ENCODE measurements at places on chromosomes 6 and 20.

DNA sequence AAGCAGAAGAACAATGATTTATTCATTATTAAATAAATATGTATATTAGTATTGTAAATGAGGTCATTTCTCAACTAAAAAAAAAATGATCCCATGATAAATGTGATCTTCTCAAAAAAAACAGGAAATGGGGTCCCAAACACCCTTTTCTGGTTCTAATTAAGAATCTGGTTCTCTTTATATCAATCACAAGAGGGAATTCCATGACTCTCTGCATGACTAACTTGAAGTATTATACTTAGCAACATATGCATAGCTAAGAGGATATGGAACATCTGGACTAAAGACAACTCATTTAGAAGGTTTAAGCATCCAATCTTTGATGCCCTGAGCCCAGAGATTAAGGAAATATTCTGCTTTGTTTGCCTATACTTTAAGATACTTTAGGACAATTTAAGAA is 89.7 kb upstream of the EMILIN3 start:
- no peak for DNase-seq

- DNase-seq: no peak
Observed at GRCh38 chr6:163566056-163566455, 151.5 kb downstream of the QKI start.

DNA sequence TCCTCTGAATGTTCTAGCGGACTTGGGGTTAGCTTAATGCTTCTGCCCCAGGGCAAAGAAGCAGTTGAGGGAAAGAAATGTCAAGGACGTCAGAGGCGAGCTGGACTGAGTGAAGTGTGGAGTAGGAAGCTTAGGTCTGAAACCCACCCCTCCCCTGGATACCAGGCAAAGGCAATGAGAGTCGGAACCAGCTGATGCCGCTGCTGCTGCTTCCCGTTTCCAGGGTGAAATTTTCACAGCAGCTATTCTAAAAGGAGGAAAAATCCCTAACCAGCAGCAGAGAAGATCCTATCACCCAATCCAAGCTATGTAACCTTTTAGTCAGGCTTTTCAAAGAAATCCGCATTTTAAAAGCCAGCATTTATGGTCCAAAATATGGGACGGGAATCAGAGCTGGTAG is 564.3 kb downstream of the LMBRD1 start:
- no peak for DNase-seq

- no peak for DNase-seq
Observed at GRCh38 chr6:48476257-48476656, 365.3 kb upstream of the PTCHD4 start.

DNA sequence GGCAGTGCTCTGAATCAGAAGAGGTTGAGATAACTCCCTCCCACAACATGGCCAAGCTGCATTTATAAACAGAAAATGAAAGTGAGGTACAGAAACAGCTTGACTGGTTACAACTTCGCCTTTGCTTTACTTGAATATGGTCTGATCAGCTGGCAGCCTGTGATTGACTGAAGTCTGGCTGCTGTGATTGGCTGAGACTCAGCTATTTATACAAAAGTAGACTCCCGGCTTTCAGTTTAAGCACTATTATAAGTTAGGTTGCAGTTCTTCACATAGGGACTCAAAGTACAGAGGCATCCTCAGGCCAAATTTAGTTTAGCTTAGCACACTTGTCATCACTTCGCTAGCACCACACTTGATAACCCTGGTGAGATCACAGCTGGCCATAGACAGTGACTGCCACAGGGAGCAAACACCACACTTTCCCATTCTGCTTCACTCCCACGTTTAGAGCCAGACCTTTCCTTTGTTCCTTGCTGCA is 362.6 kb downstream of the EPM2A start:
- no peak for DNase-seq

DNA sequence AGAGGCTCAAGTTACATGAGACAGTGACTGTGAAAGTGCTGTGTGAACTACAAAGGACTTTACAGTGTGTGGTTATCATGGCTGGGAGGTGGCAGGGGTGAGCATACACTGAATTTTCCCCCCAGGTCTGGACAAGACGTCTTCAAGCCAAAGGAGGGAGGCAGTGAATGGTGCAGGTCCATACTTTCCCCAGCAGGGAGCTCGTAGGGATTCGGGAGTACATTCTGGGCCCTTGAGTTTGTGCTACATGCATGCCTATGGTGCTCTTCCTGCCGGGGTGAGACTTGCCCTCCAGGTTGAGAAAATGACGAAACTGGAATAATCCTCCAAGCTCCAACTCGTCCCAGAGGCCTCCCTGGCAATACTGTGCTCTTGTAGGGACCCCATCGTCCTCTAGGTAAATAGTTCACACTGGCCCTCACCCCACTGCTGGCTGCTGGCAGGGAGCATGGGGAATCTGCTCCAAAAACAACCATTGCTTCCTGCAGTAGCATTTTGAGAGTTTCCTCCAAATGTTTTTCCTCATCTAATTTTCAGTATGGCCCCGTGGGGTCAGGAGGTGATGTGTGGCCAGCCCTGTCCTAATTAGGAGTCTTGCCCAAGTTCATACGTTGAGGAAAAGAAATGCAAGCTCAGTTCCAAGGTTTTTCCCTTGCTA is 57.6 kb downstream of the ZNF831 start:
- no peak for DNase-seq

- no peak for DNase-seq
Observed at GRCh38 chr6:89963391-89963790, 69.1 kb downstream of the GJA10 start.

DNA sequence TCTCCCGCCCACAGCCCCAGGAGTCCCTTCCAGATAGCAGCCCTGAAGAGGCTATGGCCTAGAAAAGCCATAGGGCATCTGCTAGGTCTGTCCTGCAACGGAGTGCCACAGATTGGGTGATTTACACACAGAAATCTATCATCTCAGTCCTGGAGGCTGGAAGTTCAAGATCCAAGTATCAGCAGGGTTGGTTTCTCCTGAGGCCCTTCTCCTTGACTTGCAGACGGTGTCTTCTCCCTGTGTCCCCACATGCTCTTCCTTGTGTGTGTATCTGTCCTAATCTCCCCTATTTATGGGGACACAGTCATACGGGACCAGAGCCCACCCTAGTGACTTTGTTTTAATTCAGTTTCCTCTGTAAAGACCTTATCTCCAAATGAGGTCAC is 15.3 kb downstream of the FOXF2 start:
- no peak for DNase-seq

DNA sequence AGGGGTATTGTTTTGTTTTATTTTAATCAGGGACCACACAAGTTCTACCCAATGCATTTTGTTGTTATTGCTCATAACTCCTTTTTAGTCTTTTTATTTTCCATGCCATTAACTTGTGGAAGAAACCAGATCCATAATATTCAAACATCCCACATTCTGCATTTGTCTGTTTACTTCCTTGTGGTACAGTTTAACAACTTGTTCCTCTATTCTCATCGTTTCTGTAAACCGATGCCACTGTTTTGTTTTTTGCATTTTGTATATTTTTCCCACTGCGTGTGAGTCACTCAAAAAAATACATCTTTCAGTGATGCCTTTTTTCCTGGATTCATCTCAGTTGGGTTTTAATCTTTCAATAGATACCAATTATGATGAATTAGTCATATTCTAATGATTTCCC is 22.3 kb downstream of the SF3B5 start:
- DNase-seq: no peak

- DNase-seq: no peak
Observed at GRCh38 chr6:44921798-44922197, 406.3 kb upstream of the RUNX2 start.

GRCh38 chr20:51416532-51417249 is 125.8 kb downstream of the NFATC2 start:
- DNase-seq: no peak

- no peak for DNase-seq
Observed at GRCh38 chr20:8583566-8584043, 451.5 kb downstream of the PLCB1 start.

- DNase-seq: no peak
Observed at GRCh38 chr20:45751721-45752120, 29.6 kb downstream of the SPINT4 start.

- DNase-seq: no peak
Observed at GRCh38 chr6:20334334-20334733, 67.3 kb upstream of the E2F3 start.

DNA sequence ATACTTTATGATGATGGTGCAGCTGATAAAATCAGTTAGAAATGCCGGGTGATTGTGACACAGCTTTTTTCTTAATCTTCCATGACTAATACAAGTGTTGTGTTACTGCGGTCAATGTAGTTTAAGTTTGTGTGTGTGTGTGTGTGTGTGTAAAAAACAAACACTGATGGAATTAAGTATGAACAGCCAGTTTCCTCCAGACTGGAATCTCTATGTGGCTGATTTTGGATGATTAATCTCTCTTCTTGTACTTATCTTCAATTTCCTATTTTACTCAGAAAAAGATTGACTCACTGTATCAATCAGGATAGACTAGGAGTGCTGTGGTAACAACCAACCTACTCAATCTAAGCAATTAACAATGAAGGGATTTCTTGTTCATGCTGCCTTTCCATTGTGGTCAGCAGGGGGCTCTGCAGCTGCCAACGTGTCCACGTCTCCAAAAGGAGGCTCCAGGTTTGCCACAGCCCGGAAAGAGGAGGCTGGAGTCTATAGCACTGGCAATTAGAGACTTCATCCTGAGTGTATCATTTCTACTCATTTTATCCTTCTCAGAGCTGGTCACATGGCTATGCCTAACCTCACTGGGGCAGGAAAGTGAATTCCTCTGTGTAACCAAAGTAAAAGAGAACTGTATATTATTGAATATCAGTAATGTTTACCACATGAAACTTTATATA is 107.7 kb downstream of the CD109 start:
- DNase-seq: no peak

DNA sequence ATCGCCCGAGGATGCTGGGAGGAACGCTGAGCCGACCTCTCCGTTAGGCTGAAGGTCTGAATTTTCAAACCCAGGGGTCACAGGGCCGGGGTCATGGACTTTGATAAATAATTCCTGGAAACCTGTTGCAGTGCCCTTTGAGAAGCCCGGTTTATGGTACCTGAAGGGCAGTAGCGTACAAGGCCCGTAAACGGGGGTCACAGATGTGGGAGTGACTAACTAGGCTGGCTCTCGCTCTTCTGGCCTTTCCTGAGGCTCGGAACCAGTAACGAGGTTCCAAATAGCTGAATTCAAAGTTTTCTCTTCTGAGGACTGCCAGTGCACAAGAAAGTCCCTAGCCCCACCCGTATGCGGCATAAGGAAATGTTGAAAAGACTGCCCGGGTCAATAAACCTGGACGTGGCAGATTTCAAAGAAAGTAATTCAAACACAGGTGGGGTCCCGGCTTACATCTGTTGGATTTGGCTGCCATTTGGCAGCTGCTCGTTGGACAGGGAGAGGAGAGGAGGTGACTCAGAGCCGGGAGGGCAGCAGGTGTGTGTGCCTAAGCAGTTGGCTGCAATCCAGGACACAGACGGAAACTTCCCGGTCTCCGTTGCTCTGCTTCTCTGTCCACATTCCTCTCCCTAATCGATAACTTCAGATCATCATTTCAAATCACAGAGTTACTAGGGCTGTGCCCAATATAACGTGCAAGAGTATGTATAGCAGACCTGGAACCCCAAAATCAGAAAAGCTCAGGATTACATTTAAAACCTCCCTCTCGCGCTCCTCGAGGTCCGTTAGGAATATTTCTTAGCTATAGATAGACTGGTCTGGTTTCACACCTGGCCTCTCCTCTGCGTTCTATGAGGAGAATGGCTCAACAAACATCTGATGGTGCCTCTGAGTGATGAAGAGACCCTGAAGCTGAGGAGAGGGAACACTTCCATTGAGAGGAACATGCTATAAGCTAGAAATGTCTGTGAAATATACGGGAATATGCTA is 765 bp upstream of the GMDS start:
- no peak for DNase-seq

DNA sequence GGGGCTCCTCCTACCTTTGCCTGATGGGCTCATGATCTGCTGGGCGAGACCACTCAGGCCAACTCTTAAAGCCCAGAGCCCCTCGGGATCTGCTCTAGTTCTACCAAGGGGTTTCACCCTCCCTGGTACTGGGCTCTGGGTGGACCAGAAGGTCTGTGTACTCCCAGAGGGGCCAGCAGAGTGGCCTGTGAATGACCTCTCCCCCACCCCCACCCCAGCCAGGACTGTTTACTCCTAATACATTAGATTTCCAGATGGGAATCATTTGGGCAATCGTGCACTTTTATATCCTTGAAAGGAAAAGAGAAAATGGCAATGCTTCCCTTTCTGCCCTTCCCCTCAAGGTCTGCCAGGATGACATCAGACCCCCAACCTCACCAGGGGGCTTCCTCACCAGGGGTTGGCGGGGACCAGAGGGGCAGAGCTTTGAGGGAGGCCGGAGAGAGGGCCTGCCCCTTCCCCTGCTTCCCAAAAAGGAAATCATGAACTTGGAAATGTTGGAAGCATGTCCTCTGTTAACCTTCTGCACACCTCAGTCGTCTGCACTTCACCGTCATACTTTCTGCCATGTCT is 37.1 kb upstream of the PMEPA1 start:
- no peak for DNase-seq

- no peak for DNase-seq
Observed at GRCh38 chr6:11912420-11912819, 99.7 kb upstream of the HIVEP1 start.

GRCh38 chr20:2688041-2688591 is 4.5 kb upstream of the EBF4 start:
- no peak for DNase-seq

- no peak for DNase-seq
Observed at GRCh38 chr6:75818098-75818855, 69.2 kb downstream of the MYO6 start.

DNA sequence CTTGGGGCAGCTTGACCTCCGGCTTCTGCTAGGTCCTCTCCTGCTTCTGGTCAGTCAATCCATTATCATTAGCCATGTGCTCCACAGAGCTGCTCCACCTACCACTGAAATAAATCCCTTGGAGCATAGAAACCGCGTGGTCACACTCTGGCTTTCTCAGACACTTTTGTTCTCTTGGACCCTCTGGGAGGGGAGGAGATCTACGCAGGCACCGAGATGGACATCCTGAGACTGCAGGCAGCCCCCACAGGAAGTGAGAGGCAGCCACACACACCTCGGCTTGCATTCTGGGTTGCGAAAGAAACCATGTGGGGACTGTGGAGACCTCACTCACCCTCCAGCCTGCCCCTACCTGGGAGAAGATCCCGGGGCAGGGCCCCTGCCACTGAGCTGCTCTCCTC is 79.5 kb downstream of the FYN start:
- no peak for DNase-seq

DNA sequence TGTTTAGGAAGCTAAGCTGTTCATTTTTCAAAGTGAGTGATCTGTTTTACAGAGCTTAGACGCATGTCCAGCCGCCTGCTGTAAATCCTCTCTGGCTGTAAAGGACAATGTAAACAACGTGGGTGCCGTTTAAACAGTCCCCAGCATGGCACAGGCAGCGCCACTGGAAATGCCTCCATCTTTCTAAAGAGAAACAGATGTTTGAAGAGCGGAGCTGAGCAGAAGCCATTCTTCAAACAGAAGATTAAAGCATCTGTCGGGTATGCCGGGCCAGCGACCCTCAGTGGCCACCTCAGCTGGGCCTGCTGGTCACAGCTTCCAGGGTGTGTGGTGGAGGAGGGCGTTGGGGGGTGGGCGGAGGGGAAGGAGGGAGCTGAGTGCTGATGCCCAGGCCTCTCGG is 138.6 kb downstream of the ERMARD start:
- no peak for DNase-seq

GRCh38 chr6:110699780-110700179 is 115.5 kb downstream of the CDK19 start:
- DNase-seq: no peak

- no peak for DNase-seq
Observed at GRCh38 chr6:126657561-126658175, 317.8 kb downstream of the CENPW start.

Measured in naive B cell (primary cell).